ENCODE measurements at places on chromosomes 11 and 22.

DNA sequence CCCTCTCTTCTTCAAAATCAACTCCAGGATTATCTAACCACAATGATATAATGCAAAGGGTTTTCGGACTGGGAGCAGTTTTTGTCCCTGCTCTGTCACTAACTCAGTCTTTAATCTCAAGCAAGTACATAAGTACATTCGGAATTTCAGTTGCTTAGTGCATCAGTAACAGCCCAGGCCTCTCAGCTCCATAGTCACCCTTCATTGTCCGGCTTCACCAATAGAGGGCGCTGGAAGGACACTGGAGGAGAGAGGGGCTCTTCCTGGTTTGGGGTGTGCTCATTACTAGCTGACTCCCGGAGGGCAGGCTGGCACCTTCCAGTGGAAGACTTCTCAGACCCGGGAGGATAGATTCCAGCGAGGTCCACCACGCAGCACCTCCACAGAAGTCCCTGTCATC, 90.4 kb upstream of the PDGFD start:
- DNase-seq, result no peak

DNA sequence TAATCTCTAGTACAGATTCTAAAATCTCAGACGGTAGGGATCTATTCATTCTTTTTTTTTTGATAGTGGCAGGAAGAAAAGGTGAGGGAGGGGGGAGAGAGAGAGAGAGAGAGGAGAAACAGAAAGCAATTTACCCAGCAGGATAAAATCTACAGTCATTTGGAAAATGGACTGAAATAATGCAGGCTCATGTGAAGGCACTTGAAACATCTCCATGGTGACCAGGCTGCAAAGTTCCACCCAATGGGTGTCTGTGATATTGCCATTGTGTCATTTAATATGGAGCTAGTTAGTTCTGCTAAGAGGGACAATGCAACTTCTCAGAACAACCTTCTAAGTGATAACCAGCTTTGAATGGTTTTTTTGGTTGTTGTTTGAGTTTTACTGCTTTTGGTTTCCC, 165.2 kb upstream of the RAG2 start:
- no peak for DNase-seq

DNA sequence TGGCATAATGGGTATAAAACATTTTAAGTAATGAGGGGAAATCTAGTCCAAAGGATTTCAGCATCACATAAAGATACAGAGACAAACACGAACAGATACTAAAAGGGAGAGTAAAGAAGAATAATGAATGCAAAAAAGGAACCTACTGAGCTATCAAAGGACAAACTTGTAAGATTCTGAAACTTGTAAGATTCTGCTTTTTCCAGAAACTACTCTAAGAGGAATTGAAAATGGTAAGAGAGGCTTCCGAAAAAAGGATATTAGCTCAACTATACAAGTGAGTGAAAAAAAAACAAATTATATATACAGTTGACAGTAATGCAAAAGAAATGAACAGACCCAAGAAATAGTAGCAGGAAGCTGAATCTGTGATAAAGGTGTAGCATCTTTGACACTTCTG, 37.7 kb downstream of the POLD3 start:
- DNase-seq, result no peak

DNA sequence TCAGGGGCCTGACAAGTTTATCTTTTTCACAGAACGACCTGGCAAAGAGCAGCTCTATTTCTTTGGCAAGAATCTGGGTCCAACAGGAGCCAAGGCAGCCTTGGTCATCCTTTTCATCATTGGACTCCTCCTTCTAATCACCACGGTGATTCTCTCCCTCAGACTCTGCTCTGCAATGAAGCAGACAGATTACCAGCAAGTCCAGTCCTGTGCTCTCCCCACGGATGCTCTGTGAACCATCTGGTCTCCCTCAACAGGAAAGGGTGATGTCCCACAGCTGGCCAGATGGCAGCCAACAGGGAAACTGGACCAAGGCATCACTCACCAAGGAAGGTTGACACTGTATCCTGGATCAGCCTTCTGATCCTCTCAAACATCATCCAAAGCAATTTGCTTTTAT, 17.0 kb upstream of the PANX1 start:
- DNase-seq, result no peak

DNA sequence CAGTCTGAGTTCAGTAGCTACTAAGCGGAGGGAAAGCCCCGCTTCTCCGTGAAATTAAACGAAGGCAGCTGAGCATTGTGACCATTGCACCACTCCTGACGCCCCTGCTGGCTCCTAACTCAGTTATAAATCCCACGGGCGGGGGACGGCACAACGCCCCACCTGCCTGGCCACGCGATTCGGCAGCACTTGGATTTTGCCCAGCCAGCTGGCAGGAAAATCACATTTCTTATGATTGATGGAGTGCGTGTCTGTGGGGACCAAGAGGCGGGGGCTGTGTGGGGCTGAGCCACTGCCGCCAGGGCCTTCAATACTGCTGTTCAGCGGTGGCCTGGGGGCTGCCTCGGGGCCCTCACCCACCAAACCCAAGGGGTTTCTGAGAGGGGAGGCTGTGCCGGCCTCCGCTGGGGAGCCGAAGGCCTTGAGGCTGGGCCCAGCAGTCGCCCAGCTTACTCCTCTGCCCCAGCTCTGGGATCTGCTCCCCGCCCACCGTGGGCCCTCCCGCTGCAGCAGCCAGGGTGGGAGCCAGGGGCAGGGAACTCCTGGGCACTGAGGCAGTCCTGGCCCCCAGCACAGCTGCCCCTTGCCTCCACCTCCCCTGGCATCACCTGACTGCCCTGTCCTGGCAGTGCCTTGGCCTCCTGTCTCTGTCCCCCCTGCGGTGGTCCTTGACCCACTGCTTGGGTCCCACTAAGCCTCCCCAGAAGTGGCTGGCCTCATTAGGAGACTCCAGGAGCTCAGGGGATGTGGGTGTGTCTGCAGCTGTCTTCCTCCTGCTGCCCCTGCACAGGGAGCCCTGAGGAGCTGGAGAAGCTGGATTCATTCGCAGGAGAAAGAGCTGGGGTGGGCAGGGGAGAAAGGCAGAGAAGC, 30.7 kb downstream of the SHISAL1 start:
- DNase-seq, result no peak

DNA sequence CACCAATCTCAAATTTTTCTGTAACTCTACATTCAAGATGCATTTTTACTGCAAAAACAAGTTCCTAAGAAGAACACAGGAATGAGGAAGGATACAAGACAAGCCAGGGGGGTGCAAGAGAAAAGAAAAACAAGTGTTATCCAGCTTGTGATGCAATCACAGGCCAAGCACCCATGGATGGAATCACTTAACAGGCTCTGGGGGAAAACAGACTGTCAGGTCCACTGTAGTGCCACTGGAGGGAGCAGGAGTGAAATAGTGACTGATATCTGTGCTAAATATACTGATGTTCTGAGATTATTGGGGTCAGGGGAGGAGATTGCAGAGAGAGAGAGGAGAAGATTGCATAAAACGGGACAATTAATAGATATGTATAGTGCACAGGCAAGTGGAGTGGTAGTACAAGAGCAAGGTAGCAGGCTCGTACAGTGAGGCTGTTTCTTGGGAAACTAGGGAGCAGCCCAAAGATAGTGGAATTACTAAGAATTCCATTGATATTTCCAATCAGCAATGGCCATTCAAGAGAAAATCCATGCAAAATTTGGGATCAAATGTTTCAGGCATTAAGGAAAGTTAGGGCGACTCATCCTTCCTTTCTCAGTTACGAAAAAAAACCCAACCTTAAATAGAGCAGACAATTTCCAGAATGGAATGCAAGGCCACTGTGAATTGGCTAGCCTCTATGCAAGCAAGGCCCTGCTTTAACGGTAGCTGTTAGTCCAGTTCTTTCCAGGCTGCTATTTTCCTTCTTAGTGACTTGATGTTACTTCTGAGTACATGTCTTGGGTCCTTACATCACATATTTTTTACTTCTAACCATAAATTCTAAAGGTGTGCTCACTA, 52.2 kb upstream of the CEP126 start:
- DNase-seq, result no peak

DNA sequence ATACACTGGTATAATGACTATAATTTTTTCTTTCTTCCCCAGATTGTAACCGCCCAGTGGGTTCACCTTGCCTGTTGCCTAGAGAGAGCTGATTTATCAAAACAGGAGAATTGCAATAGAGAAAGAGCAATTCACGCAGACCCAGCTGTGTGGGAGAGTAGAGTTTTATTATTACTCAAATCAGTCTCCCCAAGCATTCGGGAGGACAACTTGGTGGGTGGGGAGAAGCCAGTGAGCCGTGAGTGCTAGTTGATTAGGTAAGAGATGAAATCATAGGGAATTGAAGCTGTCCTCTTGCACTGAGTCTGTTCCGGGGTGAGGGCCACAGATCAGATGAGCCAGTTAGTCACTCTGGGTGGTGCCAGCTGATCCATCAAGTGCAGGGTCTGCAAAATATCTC, 73.2 kb downstream of the SLC35F2 start:
- DNase-seq, result no peak

DNA sequence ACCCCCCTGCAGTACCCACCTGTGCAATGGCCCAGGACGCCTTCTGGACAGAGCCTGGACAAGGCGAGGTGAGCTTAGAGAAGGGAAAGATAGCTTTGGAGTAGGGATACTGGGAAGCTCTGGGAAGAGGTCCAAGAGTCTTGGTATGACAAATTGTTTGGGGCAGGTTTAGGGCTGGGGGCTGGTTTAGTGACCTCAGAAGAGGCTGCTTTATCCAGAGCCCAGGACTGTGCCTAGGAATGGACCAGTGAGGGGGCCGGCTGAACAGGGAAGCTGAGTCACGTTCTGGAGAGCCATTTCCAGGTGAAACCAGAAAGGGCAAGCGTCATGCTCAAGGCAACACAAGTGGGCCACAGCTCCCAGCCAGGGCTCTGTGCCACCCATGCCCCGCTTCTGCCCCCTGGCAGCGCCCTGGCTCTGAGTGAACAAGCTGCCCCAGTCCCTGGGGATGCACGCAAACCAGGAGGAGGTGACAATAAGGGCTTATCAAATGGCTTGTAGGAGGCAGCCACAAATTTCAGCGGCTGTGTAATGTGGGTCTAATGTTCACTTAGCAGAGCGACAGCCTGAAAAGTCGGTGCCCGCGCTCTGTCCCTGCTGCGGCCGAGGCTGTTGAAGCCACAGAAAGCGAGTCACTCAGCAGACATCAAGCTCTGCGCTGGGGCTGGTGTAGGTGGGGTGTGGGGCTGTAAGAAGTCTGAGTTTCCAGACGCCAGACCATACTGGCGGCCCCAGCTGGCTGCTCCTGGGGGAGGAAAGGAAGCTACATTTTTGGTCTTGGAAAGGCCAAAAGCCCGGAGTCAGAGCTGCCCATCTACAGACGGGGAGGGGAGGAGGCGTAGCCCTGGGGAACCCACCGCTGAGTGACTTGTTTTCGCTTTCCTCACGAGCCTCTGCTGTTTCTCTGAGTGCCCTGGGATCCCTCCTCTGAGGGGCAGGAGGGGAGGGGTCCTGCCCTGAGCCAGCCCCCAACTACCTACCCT, 18.3 kb upstream of the SYT7 start:
- DNase-seq, result no peak

DNA sequence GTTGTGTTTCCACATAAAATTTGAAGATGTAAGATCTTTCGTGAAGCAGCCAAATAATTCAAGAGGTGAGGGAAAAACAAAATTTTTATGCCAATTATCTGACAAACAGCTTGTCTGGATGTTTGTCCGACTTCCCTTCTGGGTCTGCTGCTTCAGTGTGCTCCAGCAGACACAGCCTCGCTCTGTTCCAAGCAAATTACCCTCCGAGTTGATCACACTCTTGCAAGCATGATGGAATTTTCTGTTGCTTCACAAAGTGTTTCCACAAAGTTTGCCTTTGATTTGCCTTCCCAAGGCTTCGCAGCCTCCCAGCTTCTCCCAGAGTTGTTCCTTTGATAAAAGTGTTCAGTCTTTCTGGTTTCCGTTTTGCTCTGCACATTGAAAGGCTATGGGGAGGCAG, 78.4 kb upstream of the SEZ6L start:
- no peak for DNase-seq

DNA sequence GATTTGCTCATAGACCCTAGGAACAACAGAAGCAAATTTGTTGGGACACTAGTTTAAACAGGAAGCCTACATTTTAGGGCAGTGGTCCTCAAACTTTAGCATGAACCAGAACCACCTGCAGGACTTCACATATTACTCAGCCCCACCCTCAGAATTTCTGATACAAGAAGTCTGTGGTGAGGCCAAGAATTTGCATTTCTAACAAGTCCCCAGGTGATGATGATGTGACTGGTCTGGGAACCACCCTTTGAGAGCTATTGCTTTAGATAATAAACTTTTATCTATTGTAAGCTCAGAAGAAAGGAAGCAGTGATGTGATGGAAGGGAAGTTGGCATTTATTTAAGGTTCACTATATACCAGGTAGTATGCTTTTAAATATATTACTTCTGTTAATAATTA, 194.0 kb downstream of the FAM181B start:
- no peak for DNase-seq

GRCh38 chr22:28091486-28091885, 172.4 kb upstream of the PITPNB start:
- DNase-seq, result no peak

DNA sequence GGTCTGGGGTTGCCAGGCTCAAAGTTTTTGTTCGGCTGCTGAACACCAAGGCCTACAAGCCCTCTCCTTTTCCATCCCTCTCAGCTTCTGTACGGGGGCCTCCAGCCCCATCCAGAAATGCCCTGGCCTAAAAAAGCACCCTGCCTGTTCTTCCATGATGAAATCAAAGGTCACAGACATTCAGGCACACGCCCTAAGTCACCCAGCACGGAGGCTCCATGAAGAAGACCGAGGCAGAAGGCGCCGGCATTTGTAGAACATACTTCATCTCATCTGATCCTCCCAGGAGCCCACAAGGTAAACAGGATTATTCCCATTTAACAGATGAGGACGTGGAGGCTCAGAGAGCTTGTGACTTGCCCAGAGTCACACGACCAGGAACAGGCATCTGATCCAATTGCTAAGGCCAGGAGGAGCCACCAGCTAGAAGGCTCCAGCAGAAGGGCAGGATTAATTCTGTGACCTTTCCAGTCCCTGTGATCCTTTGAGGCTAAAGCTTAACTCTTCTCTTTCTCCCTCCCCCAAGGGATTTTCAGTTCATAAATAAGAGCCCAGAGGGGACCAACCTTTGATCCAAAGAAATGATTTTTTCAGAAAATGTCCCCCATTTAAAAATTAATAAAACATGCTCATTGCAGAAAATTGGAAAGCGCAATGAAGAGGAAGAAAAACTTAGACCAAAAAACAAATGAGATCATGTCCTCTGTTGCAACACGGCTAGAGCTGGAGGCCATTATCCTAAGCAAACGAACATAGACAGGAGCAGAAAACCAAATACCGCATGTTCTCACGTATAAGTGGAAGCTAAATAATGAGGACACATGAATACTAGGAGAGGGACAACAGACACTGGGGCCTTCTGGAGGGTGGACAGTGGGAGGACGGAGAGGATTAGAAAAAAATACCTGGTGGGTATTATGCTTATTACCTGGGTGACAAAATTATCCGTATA, 38.7 kb downstream of the CYTH4 start:
- DNase-seq, result no peak

GRCh38 chr11:61024938-61025820, 53.7 kb downstream of the CD6 start:
- no peak for DNase-seq

Measured in bone marrow (tissue), 2 donors.